Retina (tissue), 1 donor: ENCODE measurements at places on chromosomes 2 and 18.

DNA sequence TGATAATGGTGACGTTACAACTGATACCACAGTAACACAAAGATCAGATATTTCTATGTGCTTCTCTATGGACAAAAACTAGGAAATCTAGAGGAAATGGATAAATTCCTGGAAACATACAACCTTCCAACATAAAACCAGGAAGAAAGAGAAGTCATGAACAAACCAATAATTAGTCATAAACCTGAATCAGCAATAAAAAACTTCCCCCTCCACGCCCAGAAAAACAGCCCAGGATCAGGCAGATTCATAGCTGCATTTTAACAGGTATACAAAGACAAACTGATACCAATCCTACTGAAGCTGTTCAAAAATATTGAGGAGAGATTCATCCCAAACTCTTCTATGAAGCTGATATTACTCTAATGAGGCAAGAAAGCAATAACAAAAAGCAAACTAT, 1535.2 kb upstream of the LRRTM1 start:
- no peak for DNase-seq

- no peak for DNase-seq
Observed at GRCh38 chr18:55252053-55252675, 292.9 kb upstream of the CCDC68 start.

DNA sequence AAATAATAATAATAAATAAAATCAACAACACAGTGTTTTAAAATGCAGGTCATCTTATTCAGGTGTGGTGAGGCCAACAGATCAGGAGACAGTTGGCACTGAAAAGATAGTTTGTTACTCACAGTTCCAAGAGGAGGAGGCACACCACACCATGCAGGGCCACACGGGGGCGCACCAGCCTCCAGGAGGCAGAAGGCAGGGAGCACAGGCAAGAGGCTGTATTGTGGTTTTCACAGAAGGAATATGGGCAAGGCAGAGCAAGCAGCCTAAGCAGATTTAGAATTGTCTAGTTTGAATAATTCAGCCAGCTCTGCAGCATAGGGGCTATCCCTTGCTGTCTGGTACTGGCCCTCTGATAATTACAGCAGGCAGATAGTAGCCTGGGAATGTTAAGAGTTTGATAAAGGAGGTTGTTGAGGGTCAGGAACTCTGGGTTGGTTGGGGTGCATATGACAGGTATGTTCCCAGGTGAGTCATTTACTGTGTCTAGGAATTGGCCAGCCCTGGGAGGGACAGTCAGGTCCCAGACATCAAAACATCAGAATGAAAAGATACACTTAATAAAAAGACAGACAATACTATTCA, 31.3 kb downstream of the KIAA2012 start:
- no peak for DNase-seq

DNA sequence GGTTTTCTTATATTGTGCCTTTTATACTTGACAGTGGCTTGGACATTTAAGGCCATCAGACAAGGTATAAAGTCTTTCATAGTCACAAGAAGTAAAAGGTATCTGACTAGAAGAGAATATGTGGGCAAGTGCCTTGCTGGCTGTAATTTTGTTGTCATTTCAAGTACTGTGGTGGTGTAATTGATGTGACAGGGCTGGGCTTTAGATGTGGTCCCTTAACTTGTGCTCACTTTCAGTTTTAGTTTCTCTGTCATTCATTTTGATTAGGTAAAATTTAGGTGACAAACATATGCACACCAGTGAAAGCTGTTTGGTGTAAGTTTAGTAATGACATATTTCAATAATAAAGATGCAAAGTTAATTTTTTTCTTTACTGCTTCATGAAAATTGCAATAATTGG, 31.2 kb upstream of the TBR1 start:
- peak; percentile 39 for DNase-seq

DNA sequence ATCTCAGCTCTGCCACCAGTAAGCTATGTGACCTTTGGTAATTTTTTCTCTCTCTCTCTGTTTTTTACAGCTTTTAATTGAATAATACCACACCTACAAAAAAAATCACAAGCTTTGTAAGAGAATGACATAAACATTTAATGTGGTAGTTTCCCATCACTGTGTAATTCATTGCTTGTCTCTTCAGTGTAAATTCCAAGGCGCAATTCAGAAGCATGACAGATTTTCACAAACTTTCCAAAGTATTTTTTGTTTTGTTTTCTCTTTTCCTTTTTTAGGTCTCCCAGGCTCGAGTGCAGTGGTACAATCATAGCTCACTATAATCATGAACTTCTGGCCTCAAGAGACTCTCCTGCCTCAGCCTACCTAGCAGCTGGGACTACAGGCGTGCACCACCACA, 25.0 kb upstream of the PPM1B start:
- DNase-seq: no peak

- DNase-seq: no peak
Observed at GRCh38 chr2:164826293-164827243, 15.1 kb downstream of the COBLL1 start.

DNA sequence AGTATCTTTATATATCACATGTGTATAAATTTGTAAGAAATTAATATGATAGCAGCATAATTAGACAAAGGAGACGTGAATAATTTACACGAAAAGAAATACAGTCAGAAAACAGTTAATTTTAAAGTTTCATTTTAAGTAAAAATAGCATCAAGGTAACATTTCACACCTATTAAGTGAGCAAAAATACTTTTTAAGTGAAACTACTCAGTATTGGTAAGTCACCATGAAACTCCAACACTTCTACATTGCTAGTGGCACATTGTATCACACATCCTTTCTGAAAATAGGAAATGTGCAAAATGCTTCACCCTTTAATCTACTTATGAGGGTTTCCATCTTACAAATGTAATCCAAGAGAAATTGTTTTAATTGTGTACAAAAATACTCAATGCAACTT, 287.9 kb upstream of the EPAS1 start:
- no peak for DNase-seq

DNA sequence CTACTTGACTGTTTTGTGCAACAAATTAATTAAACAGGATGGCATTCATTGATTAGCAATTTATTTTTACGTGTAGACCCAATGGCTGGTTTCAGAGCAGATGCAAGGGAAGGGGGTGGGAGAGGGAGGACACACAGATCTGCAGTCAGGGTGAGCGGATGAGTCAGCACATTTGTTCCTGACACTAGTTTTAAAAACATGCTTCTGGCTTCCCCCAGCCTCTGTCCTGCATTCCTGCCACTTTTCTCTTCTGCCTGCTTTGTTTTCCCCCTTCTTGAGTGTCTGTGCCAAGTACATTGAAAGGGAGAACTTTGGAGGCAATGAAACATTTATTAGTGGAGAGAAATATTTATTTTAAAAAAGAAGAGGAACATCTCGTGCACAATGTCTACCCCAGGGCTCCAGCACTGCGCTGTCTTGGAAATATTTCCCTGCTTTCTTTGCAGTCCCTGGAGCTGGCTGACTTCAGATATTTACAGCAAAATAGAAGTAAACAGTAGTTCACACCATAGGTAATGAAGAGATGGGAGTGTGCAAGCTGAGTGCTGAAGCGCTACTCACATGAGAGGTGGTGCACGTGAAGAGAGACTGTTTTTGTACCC, 52.2 kb downstream of the NRP2 start:
- DNase-seq: no peak
